ENCODE measurements at places on chromosomes 5 and 9. TPM values are rescaled to one million over a fixed set of nuclear protein-coding genes. Genes with fewer than 3 reads are reported as not detected.

The DNAJC25 gene
- 3.5 TPM for total RNA-seq

The WDR70 gene
- total RNA-seq, result 58.6 TPM

The BRINP1 gene
- not detected for total RNA-seq

The FYB1 gene
- 0.55 TPM for total RNA-seq

The PCDHGB6 gene
- total RNA-seq, result 1.2 TPM

The SCAMP1 gene
- total RNA-seq, result 9.6 TPM

The HSPA5 gene
- total RNA-seq, result 119 TPM
